ENCODE measurements at places on chromosomes 5 and 9.

DNA sequence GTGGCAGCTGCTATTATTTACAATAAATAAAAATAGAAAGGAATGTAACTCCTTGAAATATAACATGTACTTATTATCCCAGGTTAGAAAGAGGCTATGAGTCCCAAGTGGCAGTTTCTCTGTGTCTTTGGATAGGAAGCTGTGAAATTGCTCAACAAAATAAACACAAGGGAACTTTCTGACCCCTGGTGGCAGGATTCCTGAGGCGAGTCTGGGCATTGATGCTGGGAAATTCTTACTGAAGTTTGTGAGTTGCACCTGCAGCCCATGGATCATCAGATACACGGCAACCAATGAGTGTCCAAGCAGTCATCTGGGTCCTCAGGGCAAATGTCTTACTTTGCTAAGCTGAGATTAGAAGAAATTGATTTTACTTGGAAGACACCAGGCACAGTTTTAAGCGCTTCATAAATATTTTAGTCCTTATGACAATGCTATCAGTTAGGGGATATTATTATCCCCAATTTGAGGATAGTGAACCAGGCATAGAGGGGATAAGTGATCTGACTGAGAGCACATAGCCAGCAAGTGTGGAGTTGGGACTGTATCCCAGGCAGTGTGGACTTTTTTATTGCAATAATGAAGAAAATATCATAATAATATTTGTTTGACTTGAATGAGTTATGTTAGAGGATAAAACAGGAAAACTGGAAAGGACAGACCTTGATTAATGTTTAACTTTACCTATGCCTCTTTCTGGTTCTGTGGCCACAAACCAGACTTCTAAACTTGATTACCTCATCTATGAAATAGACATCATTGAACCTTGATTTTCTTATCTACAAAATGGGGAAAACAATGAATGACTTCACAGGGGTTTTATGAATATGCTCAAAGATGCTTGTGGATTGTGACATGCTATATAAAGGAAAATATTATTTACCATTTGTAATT is 265.5 kb upstream of the ADAMTSL1 start:
- H3K4me3 ChIP-seq, result no peak overlapping the region
- no peaks in the 10 kb centered on the region for H3K4me1 ChIP-seq
- H3K27me3 ChIP-seq, result no peaks in the 10 kb centered on the region
- DNase-seq, result no peak

GRCh38 chr5:66881480-66882161 is 285.4 kb downstream of the MAST4 start:
- no peak for DNase-seq
- H3K4me1 ChIP-seq, result peaks cover 61% of the 10 kb centered on the region
- H3K27me3 ChIP-seq, result no peaks in the 10 kb centered on the region
- H3K4me3 ChIP-seq, result no peak overlapping the region
- peak overlapping the region; percentile 79 for H3K27ac ChIP-seq
- no peaks in the 10 kb centered on the region for H3K36me3 ChIP-seq

GRCh38 chr5:117204926-117205869 is 630.6 kb upstream of the SEMA6A start:
- H3K4me1 ChIP-seq, result no peaks in the 10 kb centered on the region
- H3K27me3 ChIP-seq, result no peaks in the 10 kb centered on the region
- no peak for DNase-seq
- H3K36me3 ChIP-seq, result no peaks in the 10 kb centered on the region
- H3K27ac ChIP-seq, result no peak overlapping the region

- no peaks in the 10 kb centered on the region for H3K4me1 ChIP-seq
- H3K36me3 ChIP-seq, result no peaks in the 10 kb centered on the region
- H3K4me3 ChIP-seq, result no peak overlapping the region
- DNase-seq, result no peak
Measured at GRCh38 chr5:119578937-119579336, 50.4 kb upstream of the FAM170A start.

- no peaks in the 10 kb centered on the region for H3K27me3 ChIP-seq
- no peaks in the 10 kb centered on the region for H3K36me3 ChIP-seq
- DNase-seq, result no peak
- no peak overlapping the region for H3K27ac ChIP-seq
- no peaks in the 10 kb centered on the region for H3K4me1 ChIP-seq
Measured at GRCh38 chr5:132055808-132056609, 4.4 kb upstream of the IL3 start.

- H3K36me3 ChIP-seq, result no peaks in the 10 kb centered on the region
- H3K27me3 ChIP-seq, result no peaks in the 10 kb centered on the region
- DNase-seq, result no peak
- peak overlapping the region; percentile 31 for H3K27ac ChIP-seq
- no peaks in the 10 kb centered on the region for H3K4me1 ChIP-seq
Measured at GRCh38 chr5:95080030-95080429, 204.9 kb downstream of the MCTP1 start.

- no peak overlapping the region for H3K27ac ChIP-seq
Measured at GRCh38 chr5:10331341-10331796, 22.1 kb upstream of the MARCHF6 start.

GRCh38 chr5:142276517-142276916 is 48.3 kb downstream of the SPRY4 start:
- H3K36me3 ChIP-seq, result no peaks in the 10 kb centered on the region
- no peak overlapping the region for H3K4me3 ChIP-seq
- no peak overlapping the region for H3K27ac ChIP-seq
- DNase-seq, result no peak
- H3K4me1 ChIP-seq, result peaks cover 16% of the 10 kb centered on the region

DNA sequence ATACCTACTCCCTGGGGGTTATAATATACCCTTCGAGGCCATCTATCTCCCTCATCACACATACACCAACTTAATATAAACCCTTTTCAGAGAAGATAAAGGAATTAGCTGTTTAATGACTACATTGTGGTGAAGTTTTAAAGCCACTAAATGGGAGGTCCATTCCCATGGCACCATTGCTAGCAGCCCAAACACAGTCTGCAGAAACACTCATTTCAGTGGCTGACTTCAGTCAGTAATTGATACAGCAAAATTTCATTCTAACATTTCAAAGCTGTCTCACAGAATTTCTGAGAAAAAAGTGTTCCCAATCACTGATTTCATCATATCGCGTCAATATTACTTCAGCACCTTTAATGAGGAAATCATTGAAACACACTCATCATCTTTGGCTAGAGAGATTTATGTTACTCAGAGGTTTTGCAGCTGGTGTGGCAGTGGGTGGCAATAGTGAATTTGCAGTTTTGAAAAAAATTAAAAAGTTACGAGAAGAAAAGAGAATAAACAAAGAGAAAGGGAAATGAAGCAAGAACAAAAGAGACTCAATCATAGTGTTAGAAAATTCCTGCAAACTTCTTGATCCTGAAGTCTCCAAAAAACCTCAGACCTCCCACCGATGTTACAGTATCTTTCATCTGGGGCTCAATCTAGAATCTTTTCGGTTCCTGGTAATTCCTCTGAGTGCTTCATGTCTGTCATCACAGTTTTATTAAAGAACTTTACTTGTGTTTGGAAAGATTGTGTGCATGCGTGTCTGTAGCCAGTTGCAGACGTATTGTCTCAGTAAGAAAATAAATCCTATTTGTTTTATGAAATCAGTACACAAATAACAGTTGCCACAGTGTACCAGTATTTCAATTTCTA is 105.0 kb downstream of the ERCC6L2 start:
- no peak overlapping the region for H3K4me3 ChIP-seq
- no peak for DNase-seq
- no peaks in the 10 kb centered on the region for H3K4me1 ChIP-seq
- peak overlapping the region; percentile 46 for H3K27ac ChIP-seq
- no peaks in the 10 kb centered on the region for H3K27me3 ChIP-seq

GRCh38 chr5:73630765-73631164 is 4.8 kb downstream of the ARHGEF28 start:
- H3K36me3 ChIP-seq, result no peaks in the 10 kb centered on the region
- H3K4me1 ChIP-seq, result no peaks in the 10 kb centered on the region
- H3K4me3 ChIP-seq, result no peak overlapping the region
- no peak overlapping the region for H3K27ac ChIP-seq

DNA sequence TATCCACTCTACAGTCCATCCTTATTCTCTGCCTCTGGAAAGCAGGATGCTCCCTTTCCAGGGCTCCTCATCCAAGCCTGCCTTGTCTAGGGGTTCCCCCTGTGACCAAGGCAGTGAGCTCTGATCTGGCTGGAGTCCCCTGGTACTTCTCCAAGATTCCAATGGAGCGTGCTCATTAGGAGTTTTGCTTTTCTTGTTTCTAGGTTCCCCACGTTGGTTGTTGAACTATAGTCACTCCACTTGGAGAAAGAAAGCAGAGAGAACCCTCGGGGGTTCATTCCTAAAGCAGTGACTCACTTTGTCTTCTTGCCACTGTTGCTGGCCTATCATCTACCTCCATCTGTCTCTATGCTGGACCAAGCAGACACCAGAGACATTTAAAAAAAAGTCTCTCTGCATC is 192.6 kb downstream of the TLE4 start:
- no peak overlapping the region for H3K4me3 ChIP-seq
- H3K4me1 ChIP-seq, result peaks cover 18% of the 10 kb centered on the region
- no peaks in the 10 kb centered on the region for H3K36me3 ChIP-seq

- no peak overlapping the region for H3K4me3 ChIP-seq
- no peaks in the 10 kb centered on the region for H3K36me3 ChIP-seq
- H3K27ac ChIP-seq, result no peak overlapping the region
- no peak for DNase-seq
- no peaks in the 10 kb centered on the region for H3K27me3 ChIP-seq
Measured at GRCh38 chr5:160799184-160799583, 52.8 kb downstream of the ATP10B start.

- no peak for DNase-seq
- no peaks in the 10 kb centered on the region for H3K27me3 ChIP-seq
- H3K36me3 ChIP-seq, result no peaks in the 10 kb centered on the region
- no peak overlapping the region for H3K27ac ChIP-seq
Measured at GRCh38 chr9:95373069-95373681, 55.7 kb upstream of the FANCC start.

DNA sequence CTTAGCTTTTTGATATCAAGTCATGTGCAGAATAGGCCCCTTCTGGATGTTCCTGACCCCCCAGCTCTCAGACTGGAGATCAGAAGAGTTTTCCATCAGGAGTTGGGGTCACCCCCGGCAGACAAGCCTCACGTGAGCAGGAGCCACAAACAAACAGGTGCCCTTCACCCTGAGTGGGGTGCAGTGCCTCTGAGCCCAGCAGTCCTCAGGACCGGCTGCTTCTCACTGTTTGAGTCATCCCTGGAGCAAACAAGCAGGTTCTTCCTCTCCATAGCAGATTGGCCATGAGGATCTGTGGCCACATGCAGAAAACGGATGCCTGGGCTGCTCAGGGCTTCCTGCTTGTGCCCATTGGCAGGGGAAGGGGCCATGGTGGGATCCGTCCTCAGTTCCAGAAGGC is 47.0 kb downstream of the LRSAM1 start:
- H3K27ac ChIP-seq, result no peak overlapping the region
- peaks cover 22% of the 10 kb centered on the region for H3K4me1 ChIP-seq
- no peak overlapping the region for H3K4me3 ChIP-seq
- no peak for DNase-seq
- peaks cover 27% of the 10 kb centered on the region for H3K36me3 ChIP-seq

DNA sequence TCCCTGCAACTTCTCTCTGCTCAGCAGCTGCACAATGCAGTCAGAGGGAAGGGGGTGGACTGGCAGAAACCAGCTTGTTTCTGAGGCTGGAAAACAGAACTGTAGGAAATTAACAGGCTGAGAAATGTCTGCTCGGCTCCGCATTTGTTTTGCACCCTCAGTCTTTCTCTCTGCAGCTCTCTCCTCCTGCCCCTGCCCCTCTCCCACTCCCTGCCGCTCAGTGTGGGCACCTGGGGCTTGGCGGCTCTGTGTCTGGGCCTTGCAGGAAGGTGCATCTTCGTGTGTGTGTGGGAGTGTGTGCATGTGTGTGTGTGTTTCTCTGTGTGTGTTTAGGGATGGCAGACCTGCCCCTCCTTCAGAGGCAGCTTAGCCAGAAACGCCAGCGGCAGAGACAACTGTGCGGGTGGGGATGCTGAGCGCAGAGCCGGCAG is 53.0 kb downstream of the PCDH1 start:
- DNase-seq, result no peak
- H3K4me1 ChIP-seq, result peaks cover 18% of the 10 kb centered on the region
- no peaks in the 10 kb centered on the region for H3K36me3 ChIP-seq
- no peak overlapping the region for H3K27ac ChIP-seq
- H3K4me3 ChIP-seq, result no peak overlapping the region
- peaks cover 29% of the 10 kb centered on the region for H3K27me3 ChIP-seq

DNA sequence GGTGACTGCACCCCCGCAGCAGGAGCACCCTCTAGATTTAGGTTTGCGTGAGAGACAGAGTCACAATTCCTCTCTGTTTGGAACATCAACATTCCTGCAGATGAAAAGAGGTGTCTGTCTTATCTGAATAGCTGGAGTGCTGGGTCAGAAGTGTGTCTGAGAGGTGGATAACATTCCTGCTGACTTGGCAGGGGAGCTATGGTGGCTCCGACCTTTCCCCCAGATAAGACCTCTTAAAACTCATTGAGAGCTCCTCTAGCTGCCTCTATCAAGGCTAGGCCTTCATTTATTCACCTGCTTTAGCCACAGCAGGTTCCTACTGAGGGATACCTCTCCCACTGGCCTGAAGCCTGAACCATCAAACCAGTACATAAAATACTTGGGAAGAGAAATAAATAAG is 615.5 kb downstream of the LRRC70 start:
- no peak for DNase-seq
- H3K27ac ChIP-seq, result no peak overlapping the region
- H3K36me3 ChIP-seq, result no peaks in the 10 kb centered on the region
- H3K27me3 ChIP-seq, result no peaks in the 10 kb centered on the region

GRCh38 chr5:66527478-66528035 is 68.6 kb upstream of the MAST4 start:
- H3K4me3 ChIP-seq, result no peak overlapping the region
- no peaks in the 10 kb centered on the region for H3K36me3 ChIP-seq
- H3K4me1 ChIP-seq, result no peaks in the 10 kb centered on the region
- H3K27ac ChIP-seq, result no peak overlapping the region

DNA sequence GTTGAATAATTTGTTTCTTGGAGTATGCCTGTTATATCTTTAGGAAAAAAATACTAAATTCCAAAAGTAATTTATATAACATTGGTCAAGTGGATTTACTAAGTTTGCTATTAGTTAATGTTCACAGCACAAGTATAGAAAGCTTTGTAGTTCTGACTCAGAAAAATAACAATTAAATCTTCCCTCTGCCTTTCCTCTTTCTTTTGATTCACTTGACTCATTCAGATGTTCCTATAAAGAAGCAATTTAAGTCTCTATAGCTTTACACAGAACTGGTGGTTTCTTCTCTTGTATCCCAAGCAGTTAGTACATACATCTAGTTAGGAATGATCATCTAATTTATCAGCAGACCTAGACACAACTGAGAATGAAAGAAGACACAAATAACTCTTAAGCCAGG is 4.5 kb upstream of the CDC42SE2 start:
- H3K27me3 ChIP-seq, result no peaks in the 10 kb centered on the region
- H3K27ac ChIP-seq, result no peak overlapping the region
- no peak for DNase-seq
- no peak overlapping the region for H3K4me3 ChIP-seq
- no peaks in the 10 kb centered on the region for H3K36me3 ChIP-seq

Data from esophagus squamous epithelium (tissue), 5 donors.